Epithelial cell of proximal tubule (primary cell): ENCODE measurements at places on chromosomes 3 and 15. TPM values are rescaled to one million over a fixed set of nuclear protein-coding genes. Genes with fewer than 3 reads are reported as not detected.

The FGF12 gene
- total RNA-seq: 0.36 and 1.6 TPM in 2 replicates

The GRK7 gene
- total RNA-seq: not detected in 2 replicates

- no peak for DNase-seq
Observed at GRCh38 chr15:72339777-72340177, 19.8 kb upstream of the CELF6 start.

The DNASE1L3 gene
- not detected in 2 replicates for total RNA-seq

- no peak for DNase-seq
Observed at GRCh38 chr15:85493260-85493659, 112.9 kb downstream of the AKAP13 start.

DNA sequence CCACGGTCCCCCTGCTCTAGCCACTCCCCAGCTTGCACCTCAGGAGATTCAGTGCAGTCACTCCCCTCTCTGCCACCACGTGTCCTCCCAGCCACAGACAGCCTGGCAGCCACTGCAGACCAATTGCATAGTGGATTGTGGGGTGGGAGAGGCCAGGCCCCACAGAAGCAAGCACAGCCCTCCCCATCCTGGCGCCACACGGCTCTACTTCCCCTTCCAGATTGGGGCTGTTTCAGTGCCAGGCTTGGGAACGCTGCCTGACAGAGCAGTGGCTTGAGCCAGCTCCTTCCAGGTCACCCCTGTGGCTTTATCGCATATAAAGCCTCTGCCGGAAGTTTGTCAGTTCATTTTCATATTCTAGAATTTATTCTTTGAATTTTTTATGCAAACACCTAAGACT lies 90.7 kb downstream of the TMEM266 start:
- DNase-seq: no peak

The EEF1AKMT4 gene
- 6.2 and 6.6 TPM in 2 replicates for total RNA-seq

The SERPINI2 gene
- total RNA-seq: not detected in 2 replicates

The SIN3A gene
- total RNA-seq: 26.2 and 33.4 TPM in 2 replicates

GRCh38 chr3:120823156-120823555 lies 80.6 kb downstream of the GTF2E1 start:
- no peak for DNase-seq

The MKRN3 gene
- total RNA-seq: 0.81 TPM in 1 of 2 replicates, not detected in the other

The ACSBG1 gene
- total RNA-seq: 0.07 and 0.35 TPM in 2 replicates

GRCh38 chr3:38651153-38651789 lies 1.8 kb upstream of the SCN5A start:
- DNase-seq: no peak

GRCh38 chr3:159766563-159767185 lies 222.0 kb upstream of the IL12A start:
- no peak for DNase-seq

- no peak for DNase-seq
Observed at GRCh38 chr3:98914210-98915080, 12.9 kb upstream of the DCBLD2 start.

- DNase-seq: no peak
Observed at GRCh38 chr3:127857333-127857732, 35.0 kb upstream of the MGLL start.

DNA sequence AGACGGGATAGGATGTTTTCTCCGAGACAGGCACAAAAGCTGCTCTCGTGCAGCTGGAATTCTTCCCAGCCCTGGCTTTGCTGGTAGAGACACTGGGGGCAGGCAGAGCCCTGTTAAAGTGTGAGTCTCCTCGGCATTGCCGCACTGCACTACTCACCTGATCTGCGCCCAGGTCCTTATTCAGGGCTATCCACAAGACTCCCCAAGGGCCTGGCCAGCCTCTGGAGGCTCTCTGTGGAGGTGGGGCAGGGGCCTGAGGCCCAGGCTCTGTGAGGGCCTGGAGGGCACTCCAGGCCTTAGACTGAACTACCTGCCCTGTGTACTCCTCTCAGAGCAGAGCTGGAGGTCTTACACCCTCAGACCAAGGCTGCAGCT lies 48.4 kb downstream of the KY start:
- no peak for DNase-seq

- no peak for DNase-seq
Observed at GRCh38 chr3:74582982-74583381, 31.5 kb downstream of the CNTN3 start.

The ZPLD1 gene
- 0.07 and 0.69 TPM in 2 replicates for total RNA-seq

DNA sequence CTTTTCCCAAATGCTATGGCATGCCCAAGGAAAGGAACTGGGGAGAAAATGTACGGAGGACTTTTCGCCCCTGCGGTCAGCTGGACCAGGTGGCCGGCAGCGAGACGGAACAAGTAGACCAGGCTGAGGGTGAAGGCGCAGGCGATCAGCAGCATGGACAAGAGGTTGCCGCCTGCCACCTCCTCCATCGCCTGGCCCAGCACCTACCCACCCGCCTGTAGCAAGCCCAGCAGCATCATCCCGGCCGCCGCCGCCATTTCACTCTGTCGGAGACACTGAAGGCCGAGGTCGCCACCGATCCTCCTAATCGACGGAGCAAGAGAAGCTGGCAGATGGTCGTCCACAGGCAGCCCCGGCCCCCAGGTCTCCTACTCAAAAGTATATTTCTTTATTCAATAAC lies 1046.3 kb upstream of the GBE1 start:
- no peak for DNase-seq

DNA sequence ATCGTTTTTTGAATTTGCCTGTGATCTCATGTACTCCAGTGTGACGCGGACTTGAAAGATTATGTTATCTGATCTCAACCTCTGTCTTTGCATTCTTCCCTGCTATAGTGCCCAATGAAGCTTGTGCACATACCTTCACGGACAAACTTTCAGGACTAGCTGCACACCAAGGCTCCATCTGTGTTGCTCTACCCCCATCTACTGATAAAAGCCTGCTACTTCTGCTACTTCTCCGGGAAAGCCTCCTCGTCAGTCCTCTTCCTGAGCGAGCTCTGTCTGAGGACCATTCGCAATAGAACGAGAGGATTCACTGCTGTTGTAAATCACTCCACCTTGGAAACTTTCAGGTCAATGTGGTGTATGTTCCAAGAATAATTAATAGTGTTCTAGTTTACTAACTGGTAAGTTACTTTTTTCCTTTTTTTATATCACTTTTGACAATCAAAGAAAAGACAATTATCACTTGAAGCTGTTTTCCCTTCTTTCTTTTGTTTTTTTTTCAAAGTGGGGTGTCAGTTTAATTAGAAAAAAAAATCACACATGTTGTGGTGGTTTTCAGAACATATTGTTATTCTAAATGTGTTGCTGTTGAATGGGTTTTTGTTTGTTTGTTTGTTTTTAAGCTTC lies 217.6 kb downstream of the ARRDC4 start:
- peak; percentile 38 for DNase-seq

DNA sequence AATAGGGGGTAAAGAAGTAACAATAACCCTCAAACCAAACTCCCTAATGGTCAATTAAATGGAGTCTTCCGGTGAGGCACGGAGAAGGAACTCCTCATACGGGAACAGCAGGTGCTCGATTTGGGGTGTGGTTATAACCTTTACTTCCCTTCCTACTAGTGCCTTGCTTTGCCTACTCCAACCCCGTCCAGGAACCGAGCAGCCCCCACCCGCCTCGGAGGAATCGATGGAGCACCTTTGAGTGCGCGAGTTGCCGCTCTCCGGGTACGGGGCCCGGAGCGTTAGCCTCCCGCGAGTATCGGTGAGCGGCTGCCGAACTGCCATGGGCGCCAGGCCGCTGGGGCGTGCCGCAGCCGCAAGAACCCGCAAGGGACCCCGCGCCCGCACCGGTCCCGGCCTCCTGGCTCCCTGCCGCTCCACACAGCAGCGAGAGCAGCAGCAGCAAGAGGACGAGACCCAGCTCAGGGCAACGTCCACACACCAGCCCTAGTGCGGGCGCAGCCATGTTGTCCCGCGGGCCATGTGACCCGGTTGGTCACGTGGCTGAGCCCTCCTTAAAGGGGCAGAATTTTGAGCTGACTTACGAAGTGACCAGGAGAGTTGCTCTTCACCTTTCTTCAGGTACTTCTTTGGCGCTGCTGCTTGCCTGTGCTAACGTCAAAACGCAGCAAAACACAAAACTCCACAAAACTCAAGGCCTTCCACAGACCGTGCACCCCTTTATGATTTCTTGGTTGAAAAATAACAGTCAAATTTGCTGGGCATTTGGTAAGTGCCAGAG lies at the start of gene SUMF1:
Gene SUMF1, minus strand, starts transcription at position 529 of the 781 bp plus-strand sequence. Its CDS starts 24 bp downstream, at position 505.
- DNase-seq: peak; percentile 15

- DNase-seq: no peak
Observed at GRCh38 chr3:81013360-81013759, 748.1 kb downstream of the GBE1 start.

DNA sequence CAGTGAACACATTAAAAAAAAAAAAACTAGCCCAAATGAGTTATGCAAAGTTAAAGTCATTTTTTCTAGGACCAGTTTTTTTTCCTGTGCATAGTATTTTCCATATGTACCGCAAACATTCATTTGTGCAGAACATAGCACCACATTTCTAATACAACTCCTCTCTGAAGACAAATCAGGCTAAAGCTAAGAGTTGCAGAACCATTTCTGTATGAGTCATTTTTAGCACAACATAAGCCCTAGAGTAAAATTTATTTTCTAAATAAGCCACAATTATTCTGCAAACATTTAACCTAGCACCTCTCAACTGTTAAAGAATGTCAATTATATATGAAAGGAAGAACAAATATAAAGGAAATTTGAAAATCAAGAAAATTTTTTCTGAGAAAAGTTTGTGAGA lies 375.8 kb downstream of the TIGIT start:
- DNase-seq: no peak

The CCDC191 gene
- total RNA-seq: 1.2 and 2.1 TPM in 2 replicates

DNA sequence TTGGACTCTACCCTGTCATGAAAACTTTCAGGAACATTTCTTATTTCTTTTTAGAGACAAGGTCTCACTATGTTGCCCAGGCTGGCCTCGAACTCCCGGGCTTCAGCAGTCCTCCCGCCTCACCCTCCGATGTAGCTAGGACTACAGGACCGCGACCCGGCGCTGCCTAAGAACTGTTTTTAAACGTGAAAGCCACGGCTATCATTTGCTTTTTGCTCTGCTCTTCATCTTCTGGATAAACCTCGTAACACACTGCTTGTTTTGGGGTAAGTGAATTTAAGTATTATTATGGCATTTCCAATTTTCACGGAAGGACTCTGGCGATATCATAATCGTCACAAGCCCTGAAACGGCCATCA lies 14.3 kb upstream of the CCNL1 start:
- no peak for DNase-seq

DNA sequence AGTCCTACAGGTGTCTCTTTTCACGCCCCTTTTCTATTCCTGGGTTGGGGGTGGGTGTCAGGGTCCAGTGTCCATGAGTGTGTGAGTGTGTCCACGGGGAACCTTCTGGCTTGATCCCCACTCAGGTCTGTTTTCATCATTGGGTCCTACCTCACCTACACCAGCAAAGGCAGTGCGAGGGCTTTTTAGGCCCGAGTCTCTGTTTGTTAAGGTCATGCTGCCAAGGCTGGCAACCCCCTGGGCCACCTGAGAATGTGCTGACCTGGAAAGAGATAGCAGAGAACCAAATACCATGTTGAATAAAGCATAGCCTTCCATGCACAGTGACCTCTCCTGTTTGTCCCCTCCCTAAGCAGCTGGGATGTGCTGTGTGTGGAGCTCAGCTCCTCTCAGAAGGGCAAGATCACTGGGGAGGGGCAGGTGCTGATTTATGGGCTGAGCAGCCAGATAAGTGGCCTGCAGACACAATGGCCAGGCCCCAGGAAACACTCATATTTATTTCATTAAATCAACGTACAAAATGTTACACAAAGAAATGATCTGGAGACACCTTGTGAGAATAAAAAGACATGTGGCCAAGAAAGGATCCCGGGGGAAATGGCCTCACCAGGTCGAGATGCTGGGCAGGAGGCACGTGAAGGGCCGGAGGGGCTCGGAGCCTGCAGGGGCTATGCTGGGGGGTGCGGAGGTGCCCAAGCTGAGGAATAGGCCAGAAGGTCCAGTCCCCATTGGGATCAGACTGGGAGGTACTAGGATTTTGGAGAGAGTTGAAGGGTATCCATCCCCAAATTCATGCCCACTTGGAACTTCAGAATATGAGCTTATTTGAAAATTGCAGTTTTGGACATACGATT lies 36.1 kb downstream of the RAB6B start:
- DNase-seq: no peak

GRCh38 chr15:96440978-96441377 lies 110.5 kb downstream of the NR2F2 start:
- no peak for DNase-seq

The ULK4 gene
- 2.2 and 3.4 TPM in 2 replicates for total RNA-seq

The GMNC gene
- 0.14 and 1.5 TPM in 2 replicates for total RNA-seq

The GOLGA6D gene
- not detected in 2 replicates for total RNA-seq

The CD200 gene
- 3.8 and 3.9 TPM in 2 replicates for total RNA-seq
